IPS DF 6.9 (cell line): ENCODE measurements at places on chromosomes 2 and 18.
A peak's percentile ranks its signal among the peaks of the same experiment; 100 is the strongest.

DNA sequence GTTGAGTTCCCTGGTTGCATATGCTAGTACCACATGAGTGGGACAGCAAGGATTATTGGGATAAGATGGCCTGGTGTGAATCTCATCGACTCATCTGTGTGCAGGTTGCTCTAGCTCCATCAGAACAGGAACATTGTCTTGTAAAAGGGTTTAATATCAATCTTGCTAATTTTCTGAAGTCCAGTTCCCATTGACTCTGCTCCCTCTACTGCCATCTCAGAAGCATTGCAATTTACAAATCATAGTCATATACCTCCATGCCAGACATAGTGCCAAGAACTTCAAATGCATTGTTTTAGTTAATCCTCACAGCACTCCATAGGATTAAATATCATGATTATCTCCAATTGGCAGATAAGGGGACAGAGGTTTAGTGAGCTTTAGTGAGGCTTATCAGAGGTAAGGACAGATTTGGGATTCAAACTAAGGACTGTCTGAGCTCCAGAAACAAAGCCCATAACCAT is 4.8 kb upstream of the STAT4 start:
- no peaks in the 10 kb centered on the region for H3K36me3 ChIP-seq
- no peak overlapping the region for H3K4me3 ChIP-seq
- no peak overlapping the region for H3K27ac ChIP-seq
- peaks cover 3% of the 10 kb centered on the region; the same call in 1 of the 2 replicates for H3K4me1 ChIP-seq

GRCh38 chr2:19826874-19827273 is 74.9 kb downstream of the TTC32 start:
- H3K27ac ChIP-seq: no peak overlapping the region
- H3K36me3 ChIP-seq: no peaks in the 10 kb centered on the region
- no peak overlapping the region for H3K4me3 ChIP-seq
- H3K27me3 ChIP-seq: no peaks in the 10 kb centered on the region
- DNase-seq: no peak
- no peaks in the 10 kb centered on the region for H3K4me1 ChIP-seq

DNA sequence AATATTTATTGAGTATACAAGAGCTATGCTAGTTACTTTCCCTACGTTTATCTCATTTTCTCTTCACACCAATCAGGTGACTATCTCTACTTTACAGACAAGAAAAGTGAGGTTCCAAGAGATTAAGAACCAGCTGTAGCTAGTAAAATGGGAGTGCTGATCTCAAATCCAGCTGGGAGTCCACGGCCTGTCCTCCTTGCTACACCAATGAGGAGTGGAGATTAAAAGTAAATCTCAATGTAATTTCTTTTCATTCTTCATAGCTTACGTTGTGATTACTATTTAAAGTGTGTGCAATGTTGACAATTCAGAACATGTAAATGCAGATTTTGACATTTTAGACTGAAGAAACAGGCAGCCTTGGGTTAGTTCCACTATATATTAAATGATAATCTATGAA is 53.9 kb upstream of the NRP2 start:
- no peaks in the 10 kb centered on the region for H3K36me3 ChIP-seq
- no peak overlapping the region for H3K27ac ChIP-seq
- H3K4me1 ChIP-seq: peaks cover 3% of the 10 kb centered on the region
- DNase-seq: no peak
- no peak overlapping the region for H3K4me3 ChIP-seq
- H3K27me3 ChIP-seq: no peaks in the 10 kb centered on the region

GRCh38 chr2:44906972-44907371 is 34.5 kb upstream of the SIX3 start:
- H3K36me3 ChIP-seq: no peaks in the 10 kb centered on the region
- H3K4me3 ChIP-seq: no peak overlapping the region
- DNase-seq: no peak
- H3K27me3 ChIP-seq: no peaks in the 10 kb centered on the region
- no peak overlapping the region for H3K27ac ChIP-seq

DNA sequence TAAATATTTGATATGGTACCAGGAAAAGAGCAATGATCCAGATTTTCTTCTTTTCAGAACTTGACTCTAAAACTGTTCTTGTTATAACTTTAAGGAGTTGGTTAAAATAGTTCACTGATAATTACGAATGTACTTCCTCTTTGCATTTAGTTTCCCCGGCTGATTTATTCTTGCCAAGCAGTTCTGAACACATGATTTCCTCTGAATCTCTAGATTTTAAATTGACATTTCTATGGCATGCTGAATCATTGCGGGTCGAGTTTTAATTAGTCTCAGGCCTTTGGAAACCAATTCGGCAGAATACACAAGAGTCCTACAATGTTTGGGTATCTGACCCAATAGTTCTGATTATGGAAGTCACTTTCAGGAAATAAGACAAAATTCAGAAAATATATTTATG is 37.3 kb upstream of the DNAH7 start:
- no peaks in the 10 kb centered on the region for H3K27me3 ChIP-seq
- DNase-seq: no peak
- no peaks in the 10 kb centered on the region for H3K36me3 ChIP-seq
- no peak overlapping the region for H3K27ac ChIP-seq

GRCh38 chr2:150627526-150627925 is 140.1 kb upstream of the RND3 start:
- H3K36me3 ChIP-seq: no peaks in the 10 kb centered on the region
- H3K27me3 ChIP-seq: no peaks in the 10 kb centered on the region
- H3K4me3 ChIP-seq: no peak overlapping the region
- H3K27ac ChIP-seq: no peak overlapping the region
- no peaks in the 10 kb centered on the region for H3K4me1 ChIP-seq

- DNase-seq: no peak
- H3K4me1 ChIP-seq: no peaks in the 10 kb centered on the region
- no peaks in the 10 kb centered on the region for H3K27me3 ChIP-seq
These were observed 143.5 kb downstream of the DNAH7 start for GRCh38 chr2:195925120-195925519.

DNA sequence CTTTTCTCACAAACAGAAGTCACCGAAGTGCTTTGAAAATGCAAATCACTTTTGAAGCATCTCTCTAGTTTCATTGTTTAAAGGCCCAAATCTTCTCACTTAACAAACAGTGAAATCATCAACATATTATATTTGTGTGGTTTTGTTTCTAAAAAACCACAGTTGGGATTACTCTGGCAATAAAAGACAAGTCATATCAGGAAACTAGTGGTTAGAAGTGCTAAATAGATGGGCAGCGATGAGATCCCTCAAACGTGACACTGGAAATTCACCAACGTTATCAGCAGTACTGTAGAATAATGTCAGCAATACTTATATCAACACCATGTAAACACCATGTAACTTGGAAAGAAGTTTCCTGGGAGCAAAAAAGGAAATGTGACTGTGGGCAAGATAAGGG is 893.5 kb downstream of the SUCLG1 start:
- H3K4me1 ChIP-seq: no peaks in the 10 kb centered on the region
- H3K27me3 ChIP-seq: no peaks in the 10 kb centered on the region
- no peak overlapping the region for H3K4me3 ChIP-seq
- H3K36me3 ChIP-seq: no peaks in the 10 kb centered on the region

DNA sequence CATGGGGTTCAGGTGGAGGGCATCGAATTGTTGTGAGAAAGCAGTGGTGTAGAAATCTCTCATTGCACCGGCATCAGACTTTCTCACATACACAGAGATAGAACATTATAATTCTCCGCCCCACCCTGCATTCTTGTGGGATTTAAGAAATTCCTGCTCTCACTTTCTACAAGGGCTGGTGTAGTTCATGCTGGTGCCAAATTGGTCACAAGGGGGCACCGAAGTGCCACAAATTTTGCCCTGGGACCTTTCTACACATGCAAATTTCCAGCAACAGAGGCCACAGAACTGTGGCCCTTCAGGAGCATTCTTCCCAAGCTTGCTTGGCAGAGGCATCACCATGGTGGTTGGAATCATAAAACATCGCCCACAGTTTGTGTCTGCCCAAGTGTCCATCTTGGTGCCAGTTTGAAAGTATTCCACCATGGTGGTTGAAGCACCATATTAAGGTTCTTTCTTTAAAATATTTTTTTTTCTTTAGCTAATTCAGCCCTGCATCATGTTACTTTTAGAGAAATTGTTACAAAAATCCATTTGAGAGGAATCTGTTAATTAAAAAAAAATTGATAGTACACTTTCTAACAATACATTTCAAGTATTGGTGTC is 521.2 kb upstream of the FANCL start:
- H3K4me3 ChIP-seq: no peak overlapping the region
- peak; percentile 61 for DNase-seq
- no peaks in the 10 kb centered on the region for H3K27me3 ChIP-seq
- H3K36me3 ChIP-seq: no peaks in the 10 kb centered on the region
- no peak overlapping the region for H3K27ac ChIP-seq
- H3K4me1 ChIP-seq: peaks cover 3% of the 10 kb centered on the region

GRCh38 chr2:63861220-63861822 is 19.6 kb downstream of the UGP2 start:
- H3K27me3 ChIP-seq: no peaks in the 10 kb centered on the region
- peaks cover 16% of the 10 kb centered on the region; the same call in 1 of the 2 replicates for H3K36me3 ChIP-seq
- no peak overlapping the region for H3K27ac ChIP-seq
- H3K4me3 ChIP-seq: no peak overlapping the region
- H3K4me1 ChIP-seq: no peaks in the 10 kb centered on the region

DNA sequence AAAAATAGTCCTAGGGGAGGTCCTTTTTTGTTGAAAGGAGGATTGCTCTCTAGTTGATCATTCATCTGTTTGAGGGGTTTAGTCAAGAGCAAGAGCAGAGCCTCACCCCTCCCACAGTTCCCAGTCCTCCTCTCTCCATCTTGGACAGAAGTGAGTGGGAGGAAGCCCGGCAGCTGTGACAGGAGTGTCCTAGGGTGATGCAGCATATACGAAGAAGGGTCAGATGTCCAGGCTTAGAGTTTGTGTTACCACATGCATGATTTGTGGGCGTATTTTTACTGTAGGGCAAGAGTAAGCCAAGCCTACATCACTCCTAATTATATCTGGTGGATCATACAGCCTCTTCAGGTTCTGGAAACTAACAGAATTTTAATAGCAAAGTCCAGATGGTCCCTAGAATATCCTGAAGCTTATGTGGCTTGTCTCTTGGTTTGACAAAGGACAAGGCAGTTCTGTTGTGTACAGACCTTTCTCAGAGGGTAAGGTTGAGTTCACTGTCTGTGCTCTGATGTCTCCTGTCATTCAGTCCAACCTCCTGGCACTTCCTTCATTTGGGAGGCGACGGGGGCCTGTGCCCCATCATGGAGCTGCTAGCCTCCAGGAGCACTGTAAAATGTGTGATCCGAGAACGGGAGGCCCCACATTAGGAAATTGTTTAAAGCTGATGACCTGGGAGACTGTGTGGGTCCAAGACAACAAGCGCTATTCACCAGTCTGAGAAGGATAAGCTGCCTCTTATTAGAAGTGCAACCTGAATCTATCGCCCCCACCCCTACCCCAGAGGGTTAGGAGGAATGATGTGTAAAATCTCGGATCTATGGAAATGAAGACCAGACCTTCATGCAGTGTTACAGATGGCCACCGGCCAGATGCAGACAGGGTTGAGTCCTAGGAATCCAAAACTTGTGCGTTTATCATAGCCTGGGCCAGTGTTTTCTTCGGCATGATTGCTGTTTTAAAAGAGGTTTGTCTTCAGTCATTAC is 6.9 kb downstream of the CEP68 start:
- H3K4me1 ChIP-seq: no peaks in the 10 kb centered on the region
- H3K27ac ChIP-seq: no peak overlapping the region
- H3K4me3 ChIP-seq: no peak overlapping the region
- H3K36me3 ChIP-seq: no peaks in the 10 kb centered on the region
- no peaks in the 10 kb centered on the region for H3K27me3 ChIP-seq
